Astrocyte (in vitro differentiated cells and primary cell): ENCODE measurements at places on chromosomes 4 and X. TPM values are rescaled to one million over a fixed set of nuclear protein-coding genes. Genes with fewer than 3 reads are reported as not detected.

- DNase-seq, result no peak
These were observed 495.3 kb downstream of the SPRY1 start for GRCh38 chr4:123891881-123892280.

DNA sequence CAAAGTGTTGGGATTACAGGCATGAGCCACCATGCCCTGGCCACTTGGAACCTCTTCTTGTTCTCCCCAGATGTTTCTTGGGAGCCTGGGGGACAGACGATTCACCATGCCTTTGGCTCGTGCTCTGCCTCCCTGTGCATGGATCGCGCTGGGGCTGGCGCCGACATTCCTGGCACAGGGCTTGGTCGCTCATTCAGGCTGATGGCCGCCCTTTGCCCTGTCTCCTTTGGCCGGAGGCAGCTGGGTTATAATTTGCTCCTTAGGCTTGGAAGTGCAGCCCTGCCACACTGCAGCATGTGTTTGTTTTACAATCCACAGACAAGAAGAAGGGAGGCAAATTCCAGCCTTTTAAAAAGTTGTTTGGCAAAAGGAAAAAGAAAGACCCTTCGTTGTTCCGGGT is 115.3 kb downstream of the AASDH start:
- DNase-seq, result no peak

DNA sequence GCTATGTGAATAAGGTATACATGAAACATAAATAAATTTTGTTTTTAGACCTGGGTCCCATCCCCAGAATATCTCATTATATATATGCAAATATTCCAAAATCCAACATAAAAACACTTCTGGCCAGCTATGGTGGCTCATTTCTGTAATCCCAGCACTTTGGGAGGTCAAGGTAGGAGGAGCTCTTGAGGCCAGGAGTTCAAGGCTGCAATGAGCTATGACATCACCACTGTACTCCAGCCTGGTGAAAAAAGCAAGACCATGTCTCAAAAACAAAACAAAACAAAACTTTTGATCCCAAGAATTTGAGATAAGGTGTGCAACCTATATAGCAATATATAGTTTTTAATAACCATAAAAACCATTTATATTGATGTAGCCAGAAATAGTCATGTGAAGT is 5.4 kb upstream of the ADGRA3 start:
- DNase-seq, result no peak

DNA sequence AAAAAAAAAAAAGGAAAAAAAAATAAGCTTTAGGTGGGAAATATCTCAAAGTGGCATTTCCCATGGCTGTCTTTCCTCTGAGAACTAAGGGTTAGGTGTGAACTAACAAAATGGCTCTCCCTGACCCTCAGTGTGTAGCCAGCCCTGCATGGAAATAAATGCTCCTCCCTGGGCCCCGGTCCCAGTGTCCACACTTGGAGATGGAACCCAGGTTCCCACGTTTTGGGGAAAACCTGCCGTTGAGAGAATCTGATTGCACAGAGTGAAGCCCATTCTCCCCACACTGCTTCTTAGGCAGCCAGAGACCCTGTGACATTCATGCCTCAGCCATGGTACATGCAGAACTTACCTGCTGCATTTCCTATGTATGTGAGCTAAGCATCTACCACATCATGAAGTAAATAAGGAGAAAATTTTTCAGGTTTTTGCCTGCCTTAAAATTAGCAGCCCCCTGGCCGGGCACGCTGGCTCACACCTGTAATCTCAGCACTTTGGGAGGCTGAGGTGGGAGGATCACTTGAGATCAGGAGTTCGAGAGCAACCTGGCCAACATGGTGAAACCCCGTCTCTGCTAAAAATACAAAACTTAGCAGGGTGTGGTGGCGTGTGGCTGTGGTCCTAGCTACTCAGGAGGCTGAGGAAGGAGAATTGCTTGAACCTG is 34.5 kb downstream of the HTT-AS start:
- DNase-seq, result no peak

DNA sequence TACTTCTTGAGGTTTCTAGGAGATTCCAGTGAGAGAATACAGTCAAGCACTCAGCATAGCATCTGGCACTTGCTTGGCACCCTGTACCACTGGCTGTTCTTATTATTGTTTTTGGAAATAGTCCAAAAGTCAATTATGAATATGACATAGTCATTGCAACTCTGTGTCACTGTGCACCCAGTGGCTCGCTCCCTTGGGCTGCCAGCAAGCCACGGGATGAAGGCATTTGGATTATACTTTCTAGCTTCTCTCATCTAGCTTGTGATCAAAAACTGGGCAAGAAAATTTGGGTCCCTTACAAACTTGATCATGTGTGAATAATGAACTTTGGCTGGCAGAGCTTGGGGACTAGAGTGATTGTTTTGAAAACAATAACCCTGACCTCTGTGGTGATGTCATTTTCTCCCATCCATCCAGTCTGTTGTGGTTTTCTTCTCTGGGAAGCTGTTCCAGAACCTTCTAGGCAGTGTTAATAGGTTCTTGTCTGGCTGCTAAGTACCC is 32.7 kb upstream of the LIMCH1 start:
- DNase-seq, result peak; percentile 80

DNA sequence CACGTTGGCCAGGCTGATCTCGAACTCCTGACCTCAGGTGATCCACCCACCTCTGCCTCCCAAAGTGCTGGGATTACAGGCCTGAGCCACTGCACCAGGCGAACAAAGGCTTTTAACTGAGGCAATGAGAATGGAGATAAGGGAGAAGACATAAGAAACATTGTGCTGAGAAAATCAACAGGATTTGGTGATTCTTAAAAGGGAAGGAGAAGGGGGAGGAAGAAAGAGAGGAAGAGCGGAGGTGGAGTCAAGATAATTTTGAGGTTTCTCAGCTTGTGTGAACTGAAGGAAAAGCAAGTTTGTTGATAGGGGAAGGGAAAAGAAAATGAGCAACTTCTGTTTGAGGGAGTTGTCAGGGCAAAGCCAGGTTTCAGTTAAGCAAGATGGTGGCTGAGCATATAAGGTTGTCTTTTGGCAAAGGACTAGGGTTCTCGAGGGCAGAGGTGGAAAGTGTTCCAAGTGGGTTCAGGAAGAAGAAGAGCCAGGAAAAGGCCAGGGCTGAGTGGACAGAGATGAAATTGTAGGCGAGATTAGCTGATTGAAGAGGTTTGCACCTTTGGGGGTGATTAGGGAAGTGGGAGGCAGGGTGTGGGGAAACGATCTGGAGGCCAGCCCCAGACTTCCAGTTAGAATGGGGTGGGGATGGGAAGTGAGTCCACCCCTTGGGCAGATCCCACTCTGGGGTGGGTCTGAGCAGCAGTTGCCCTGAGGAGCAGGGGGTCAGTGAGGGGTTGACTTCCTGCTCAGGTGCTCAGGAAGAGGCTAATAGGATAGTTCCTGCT is 7.8 kb downstream of the DOCK11 start:
- no peak for DNase-seq

- peak; percentile 61 for DNase-seq
These were observed at the start of gene ARMCX4 for GRCh38 chrX:101485212-101485949. TSS of gene ARMCX4 (plus strand) at chrX:101485456. CDS start at chrX:101488590, 3,134 bp downstream.

GRCh38 chr4:182263562-182263961 is 20.4 kb downstream of the TENM3 start:
- no peak for DNase-seq

GRCh38 chrX:112834031-112834845 is 6.4 kb downstream of the AMOT start:
- DNase-seq, result peak; percentile 78

- peak; percentile 94 for DNase-seq
These were observed at the start of gene ACOT9 for GRCh38 chrX:23742697-23743622. TSS of gene ACOT9 (minus strand) at chrX:23743276. CDS start at chrX:23743144, 132 bp downstream.

DNA sequence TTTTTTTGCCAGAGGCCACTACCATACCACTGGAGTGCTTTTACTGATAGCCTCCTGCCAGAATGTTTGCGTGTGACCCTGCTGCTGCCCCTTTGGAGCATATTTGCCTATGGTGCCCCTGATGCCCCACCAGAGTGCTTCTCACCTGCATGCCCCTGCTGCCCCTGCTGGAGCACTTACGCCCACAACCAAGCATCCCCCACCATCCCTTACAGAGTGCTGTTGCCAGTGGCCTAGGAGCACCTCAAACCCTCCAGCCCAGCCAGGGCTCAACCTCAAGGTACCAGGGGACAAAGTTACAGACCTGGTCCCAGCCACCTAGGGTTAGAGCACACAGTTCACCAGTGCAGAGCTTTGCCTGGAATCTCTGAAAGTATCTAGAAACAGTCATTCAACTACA is 207.2 kb downstream of the CFAP299 start:
- DNase-seq, result no peak

DNA sequence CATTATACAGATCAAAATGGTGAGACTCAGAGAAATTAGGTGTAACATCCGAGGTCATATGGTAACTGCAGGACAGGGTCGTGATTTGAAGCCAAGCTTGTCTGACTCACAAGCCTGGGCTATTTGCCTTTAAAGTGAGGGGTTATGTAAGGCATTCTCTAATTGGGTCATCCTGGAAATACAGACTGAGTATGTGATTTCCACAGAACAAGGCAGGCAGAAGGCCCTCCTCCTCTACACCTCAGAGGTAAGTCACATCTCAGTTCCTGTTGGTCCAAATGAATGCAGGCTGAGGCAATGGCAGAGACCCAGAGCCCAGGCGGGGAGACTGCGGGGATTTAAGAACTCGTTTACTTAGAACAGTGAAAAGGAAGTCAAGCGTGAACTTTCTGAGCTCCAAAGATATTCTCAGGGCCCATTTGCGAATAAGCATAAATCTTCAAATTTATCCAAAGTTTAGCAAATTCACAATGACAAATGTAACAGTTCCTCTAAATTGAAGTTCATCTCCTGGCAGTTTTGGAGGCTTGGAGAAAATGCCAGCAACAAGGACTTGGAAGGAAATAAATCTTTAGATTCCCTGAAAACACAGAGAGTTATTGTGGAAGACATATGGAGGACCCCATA is 153.3 kb downstream of the LDB2 start:
- peak; percentile 82 for DNase-seq

- peak; percentile 1 for DNase-seq
These were observed 41.3 kb upstream of the GPC3 start for GRCh38 chrX:134026565-134027311.

- no peak for DNase-seq
These were observed 67.4 kb downstream of the CNGA2 start for GRCh38 chrX:151801980-151802379.

- peak; percentile 54 for DNase-seq
These were observed 17.5 kb upstream of the TBC1D1 start for GRCh38 chr4:37873386-37873785.

GRCh38 chr4:89294573-89295269 is 12.9 kb downstream of the GPRIN3 start:
- no peak for DNase-seq

DNA sequence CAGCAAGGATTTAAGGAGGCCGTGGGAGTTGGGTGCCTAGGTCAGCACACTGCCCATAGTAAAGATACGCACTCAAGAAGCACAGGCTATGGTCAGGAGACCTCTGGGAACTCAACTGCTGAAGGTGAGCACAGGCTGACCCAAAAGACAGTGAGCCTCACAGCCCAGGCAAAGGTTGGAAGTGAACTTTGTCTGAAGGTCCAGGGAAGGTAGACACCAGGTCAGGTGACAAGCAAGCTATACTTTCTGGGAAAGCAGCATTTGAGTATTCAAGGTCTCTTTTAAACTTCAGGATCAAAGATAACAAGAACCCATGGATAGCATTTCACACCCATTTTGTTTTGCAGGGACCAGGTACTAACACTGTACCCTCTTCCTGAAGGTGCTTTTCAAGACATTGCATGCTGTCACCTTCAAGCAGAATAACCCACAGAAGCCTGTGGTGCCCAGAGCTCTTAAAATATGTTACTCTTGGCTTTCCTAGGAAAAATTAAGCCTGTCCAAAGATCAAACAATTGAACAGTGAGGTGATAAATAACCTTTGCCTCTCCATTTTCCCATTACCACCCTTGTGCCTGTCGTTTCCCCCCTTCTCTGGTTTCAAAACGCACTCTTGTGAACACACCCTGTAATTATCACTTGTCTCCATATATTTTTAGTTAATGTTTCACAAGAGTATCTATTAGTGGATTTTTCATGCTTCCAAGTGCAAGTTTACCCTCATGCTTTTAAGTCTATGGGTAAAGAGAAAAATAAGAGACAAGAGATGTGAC is 3.4 kb upstream of the S100G start:
- no peak for DNase-seq

DNA sequence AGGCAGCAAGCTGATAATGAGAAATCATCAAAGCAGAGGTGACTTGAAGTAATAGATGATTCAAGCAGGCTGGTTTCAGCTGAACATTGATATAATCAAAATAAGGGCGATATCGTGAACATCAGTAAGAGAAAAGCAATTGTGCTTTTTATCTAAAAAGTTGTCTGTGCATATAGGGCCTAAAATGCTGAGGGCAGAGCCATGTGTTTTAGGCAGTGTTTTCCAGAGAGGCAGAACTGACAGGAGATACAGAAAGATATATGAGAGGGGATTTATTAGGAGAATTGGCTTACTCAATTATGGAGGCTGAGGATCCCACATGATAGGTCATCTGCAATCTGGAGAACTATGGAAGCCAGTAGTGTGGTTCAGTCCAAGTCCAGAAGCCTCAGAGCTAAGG is 136.5 kb upstream of the NPY2R start:
- no peak for DNase-seq

DNA sequence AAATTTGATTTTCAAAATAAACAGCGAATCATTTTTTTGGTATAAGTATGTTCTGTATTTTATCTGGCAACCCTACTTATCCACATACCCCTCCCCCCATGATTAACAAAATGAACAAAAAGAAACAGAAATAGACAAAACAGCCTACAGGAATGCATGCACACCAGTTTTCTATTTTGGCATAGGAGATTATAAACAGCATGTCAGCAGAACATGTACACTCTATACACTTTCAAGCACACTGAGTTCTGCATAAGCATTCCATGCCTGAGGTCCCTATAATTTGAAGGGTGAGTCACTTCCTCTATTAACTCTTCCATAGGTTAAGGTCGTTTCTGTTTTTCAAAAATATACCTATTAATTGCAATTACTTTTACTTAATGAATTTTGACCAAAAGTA is 28.0 kb upstream of the ZNF280C start:
- DNase-seq, result no peak

- no peak for DNase-seq
These were observed 24.3 kb upstream of the TEX13C start for GRCh38 chrX:125295337-125295736.

DNA sequence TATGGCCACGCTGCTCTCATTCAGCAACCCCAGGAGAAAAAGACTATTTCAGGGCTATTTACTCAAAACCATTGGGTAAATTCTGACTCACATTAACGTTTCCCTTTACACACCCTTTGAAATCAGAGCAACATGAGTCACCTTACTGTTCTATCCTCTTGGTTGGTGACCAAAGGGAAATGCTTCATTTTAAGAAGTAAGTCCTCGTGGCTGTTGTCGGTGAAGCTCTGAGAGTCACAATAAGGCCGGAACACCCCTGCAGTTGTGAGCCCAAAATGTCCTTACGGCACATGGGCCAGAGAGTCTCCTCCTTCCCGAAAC is 56.3 kb upstream of the SPRY1 start:
- peak; percentile 86 for DNase-seq

- no peak for DNase-seq
These were observed 50.7 kb downstream of the C4orf33 start for GRCh38 chr4:129146639-129147038.

Gene CCKAR
- not detected in 2 replicates for total RNA-seq

Gene RASGEF1B
- 0.77 and 1.5 TPM in 2 replicates for total RNA-seq

Gene TCEAL4
- 49.9 and 51.3 TPM in 2 replicates for total RNA-seq

Gene CLCN4
- 5.9 and 7.2 TPM in 2 replicates for total RNA-seq

Gene SPANXC
- not detected in 2 replicates for total RNA-seq

Gene PABPC1L2B
- 0.14 TPM in 1 of 2 replicates, not detected in the other for total RNA-seq

Gene FDCSP
- total RNA-seq, result not detected in 2 replicates

Gene F11
- total RNA-seq, result not detected in 2 replicates

Gene MAGIX
- 0.96 and 1.2 TPM in 2 replicates for total RNA-seq

Gene NLGN3
- total RNA-seq, result 0.84 and 0.93 TPM in 2 replicates

Gene MYOZ2
- total RNA-seq, result 0.24 and 1.1 TPM in 2 replicates

Gene PPEF1
- total RNA-seq, result 0.14 TPM in 1 of 2 replicates, not detected in the other
